Thoracic aorta endothelial cell (primary cell): ENCODE measurements at places on chromosomes 5 and 9. TPM values are rescaled to one million over a fixed set of nuclear protein-coding genes. Genes with fewer than 3 reads are reported as not detected.

The FAM151B gene
- total RNA-seq = 2.9 and 3.4 TPM in 2 replicates

The GSN gene
- 146 and 150 TPM in 2 replicates for total RNA-seq

The SOX30 gene
- total RNA-seq = not detected in 2 replicates

The RCL1 gene
- total RNA-seq = 22.3 and 27.9 TPM in 2 replicates
